Activated T-cell treated with anti-CD3 and anti-CD28 coated beads for 48 hours (primary cell): ENCODE measurements at places on chromosomes 3 and 15.

- DNase-seq: no peak
Observed at GRCh38 chr3:184237807-184238206, 8.4 kb downstream of the VWA5B2 start.

- DNase-seq: no peak
Observed at GRCh38 chr3:32077260-32078084, 28.9 kb upstream of the GPD1L start.

DNA sequence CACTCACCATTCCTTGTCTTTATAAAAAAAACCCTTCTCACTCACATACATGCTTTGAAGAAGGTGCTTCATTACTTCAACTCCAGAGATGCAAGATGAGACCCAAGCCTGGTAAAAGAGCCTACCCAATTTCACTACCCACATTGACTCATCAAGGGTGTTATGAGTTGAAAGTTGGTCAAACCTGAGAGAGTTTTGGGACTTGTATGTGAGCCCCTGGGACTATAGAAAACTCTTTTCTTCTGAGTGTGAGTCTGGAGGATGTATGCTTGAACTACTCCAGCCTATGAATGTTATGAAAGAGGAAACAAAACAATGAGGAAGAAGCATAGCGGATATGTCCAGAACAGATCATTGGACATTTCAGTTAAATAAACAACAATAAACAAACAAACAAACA is 106.5 kb upstream of the SATB1 start:
- DNase-seq: no peak

DNA sequence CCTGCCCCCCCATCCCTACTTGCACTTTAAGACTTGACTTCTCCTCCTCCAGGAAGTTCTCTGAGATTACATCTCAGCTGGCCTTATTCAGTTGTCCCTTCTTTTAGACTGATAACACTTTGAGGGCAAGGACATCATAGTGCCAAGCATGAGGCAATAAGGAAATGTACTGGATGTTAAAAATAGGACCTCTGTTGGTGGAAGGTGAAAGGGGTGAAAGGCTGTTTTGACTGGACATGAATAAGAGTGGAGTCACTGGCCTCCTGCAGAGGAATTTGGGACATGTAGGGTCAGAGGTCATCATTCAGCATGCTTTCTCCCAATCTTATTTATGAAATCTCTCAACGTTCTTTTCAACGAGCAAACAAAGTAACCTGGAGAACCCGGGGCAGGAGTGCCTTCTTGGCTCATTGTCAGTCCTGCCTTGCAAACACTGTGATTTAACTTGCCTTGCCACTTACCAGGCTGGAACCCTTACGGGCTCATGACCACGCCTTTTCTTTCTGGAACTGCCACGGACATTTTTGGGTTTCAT is 38.6 kb downstream of the TRIM71 start:
- no peak for DNase-seq

GRCh38 chr15:83854950-83855707 is 201.2 kb downstream of the ADAMTSL3 start:
- no peak for DNase-seq

GRCh38 chr15:100757661-100758060 is 122.0 kb upstream of the ALDH1A3 start:
- DNase-seq: no peak

- DNase-seq: peak; percentile 58
Observed at GRCh38 chr3:4976109-4976508, 3.1 kb upstream of the BHLHE40 start.

DNA sequence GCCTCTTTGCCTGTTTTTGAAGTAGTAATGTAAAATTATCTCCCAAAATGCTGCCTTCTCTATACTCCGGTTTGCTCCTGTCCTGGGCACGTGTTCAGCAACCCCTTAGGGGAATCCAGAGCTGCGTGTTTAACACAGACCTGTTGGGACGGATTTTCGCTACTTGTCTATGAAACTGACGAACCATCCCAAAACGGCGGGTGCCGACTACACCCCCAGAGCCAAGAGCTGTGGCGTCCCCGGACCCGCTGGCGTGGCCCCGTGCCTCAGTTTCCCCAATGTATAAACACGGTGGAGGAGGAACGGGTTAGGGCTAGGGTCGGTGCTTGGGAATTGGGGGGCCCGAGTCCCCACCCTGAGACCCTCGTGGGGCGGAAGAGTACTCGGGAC is 473 bp downstream of the FHIT start:
- DNase-seq: peak; percentile 15

- no peak for DNase-seq
Observed at GRCh38 chr3:40574661-40575060, 49.9 kb downstream of the ZNF621 start.
